CD4-positive, alpha-beta T cell (primary cell): ENCODE measurements at places on chromosomes 5 and 9. TPM values are rescaled to one million over a fixed set of nuclear protein-coding genes. Genes with fewer than 3 reads are reported as not detected.

DNA sequence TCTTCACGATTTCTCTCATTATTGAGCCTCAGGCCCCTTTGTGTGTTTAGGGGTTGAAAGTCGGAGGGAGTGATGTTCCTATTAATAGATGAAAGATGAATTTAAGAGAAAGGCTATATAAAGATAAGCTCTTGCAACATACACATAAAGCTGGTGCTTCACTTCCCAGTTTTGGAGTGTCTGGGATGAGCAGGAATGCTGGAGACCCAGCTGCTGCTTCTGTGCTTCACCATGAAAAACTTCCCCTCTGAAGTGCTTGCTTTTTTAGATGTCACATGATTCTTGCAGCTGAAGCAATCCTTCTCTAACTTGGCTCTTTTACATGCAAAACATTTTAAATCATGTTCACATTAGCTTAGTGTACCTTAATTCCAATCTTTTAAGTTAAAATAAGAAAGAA, 19.7 kb upstream of the SNCAIP start:
- DNase-seq = no peak

DNA sequence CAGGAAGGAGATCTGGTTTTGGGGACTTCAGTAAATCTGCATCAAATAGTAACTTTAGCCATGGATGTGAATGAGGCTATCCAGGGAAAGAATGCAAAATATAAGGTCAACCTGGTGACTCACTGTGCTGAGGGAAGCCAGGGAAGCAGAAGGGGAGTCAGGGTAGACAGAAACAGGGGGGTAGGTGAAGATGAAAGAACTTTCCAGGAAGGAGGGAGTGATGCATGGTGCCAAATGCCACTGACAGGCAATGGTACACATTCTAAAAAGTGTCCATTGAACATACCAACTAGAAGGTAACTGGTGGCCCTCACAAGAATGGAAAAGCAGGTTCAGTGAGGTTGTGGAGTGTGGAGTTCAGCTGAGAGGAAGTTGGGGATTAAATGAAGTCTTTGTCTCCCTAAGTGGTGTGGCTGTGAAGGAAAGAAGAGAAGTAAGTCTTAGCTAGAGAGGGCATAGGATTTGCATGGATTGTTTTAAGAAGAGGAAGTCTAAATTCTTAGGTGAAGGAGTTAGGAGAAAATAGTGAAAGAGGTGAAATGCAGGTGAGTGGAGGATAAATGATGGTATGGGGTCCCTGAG, 35.5 kb downstream of the PALM2AKAP2 start:
- DNase-seq = no peak

Gene LRRC70
- total RNA-seq = 7.3 TPM

Gene ANKS6
- total RNA-seq = 11.8 TPM

DNA sequence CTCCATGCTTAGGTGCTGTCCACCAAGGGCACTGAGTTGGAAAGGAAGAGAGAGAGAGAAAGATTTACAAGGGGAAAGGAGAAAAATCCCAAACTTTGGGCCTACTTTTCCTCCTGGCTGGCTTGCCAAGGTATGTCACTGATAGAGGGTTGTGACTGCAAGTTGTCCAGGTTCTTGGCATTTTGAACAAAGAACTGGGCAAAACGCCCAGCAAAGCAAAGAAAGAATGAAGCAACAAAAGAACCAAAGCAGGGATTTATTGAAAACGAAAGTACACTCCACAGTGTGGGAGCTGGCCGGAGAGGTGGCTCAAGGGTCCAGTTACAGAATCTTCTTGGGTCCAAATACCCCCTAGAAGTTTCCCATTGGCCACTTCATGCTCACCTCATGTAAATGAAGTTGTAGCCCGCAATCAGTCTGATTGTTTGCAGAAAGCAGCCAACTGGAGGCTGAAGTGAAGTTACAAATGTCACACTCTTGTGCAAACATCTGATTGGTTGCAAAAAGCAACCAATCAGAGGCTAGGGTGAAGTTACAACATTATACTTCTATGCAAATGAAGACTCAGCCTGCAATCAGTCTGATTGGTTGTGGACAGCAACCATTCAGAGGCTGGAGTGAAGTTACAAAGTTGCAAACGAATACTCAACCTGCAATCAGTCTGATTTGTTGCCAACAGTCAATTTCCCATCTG, 263.5 kb downstream of the YTHDC2 start:
- no peak for DNase-seq
